Colonic mucosa (tissue), 4 donors: ENCODE measurements at places on chromosomes 5 and 9.

DNA sequence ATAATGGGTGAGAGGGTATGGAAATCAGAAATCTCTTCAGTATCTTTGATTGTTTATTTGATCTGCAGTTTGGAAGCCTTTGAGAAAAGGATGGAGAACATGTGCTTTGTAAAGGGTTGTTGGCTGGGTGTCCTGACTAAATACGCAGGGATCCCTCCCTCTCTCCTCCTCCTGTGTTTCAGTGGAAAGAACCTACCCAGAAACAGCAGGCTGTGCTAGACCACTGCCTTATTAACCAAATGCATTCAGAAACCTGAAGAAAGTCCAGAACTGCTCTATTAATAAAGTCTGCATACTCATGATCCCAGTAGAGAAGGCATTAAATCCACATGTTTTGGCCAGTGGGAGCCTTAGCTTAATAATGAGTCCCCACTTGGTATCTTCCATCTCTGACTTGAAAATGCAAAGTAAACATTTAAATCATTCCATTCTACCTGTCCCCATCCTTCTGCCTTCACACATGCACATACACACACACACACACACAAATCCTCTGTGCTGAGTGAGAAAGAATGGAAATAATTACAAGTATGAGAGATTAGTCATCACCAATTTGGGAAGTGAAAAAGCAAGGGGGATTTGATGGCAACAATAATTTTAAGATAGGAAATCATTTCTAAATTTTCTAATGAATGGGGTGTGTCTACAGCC is 10.0 kb upstream of the LECT2 start:
- DNase-seq: no peak

- no peak for DNase-seq
These were observed 120.4 kb upstream of the CPEB4 start for GRCh38 chr5:173767574-173768266.

DNA sequence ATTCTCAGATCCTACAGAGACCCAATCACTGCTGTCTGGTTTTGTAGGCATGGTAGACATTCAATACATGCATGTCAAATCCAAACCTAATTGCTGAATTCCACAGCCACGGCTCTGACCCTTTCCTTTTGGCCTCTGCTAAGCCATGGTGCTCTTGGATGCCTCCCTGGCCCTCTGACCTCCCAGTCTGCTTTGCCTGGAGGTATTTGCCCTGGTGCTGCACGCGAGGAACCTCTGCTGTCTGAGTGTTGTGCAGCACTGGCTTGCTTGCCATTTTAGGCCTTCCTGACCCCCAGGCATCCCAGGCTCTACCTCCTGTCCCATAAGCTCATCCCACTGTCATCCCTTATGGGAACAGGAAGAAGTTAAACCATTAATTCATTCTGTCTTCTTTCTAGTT is 60.9 kb downstream of the DOCK2 start:
- no peak for DNase-seq

DNA sequence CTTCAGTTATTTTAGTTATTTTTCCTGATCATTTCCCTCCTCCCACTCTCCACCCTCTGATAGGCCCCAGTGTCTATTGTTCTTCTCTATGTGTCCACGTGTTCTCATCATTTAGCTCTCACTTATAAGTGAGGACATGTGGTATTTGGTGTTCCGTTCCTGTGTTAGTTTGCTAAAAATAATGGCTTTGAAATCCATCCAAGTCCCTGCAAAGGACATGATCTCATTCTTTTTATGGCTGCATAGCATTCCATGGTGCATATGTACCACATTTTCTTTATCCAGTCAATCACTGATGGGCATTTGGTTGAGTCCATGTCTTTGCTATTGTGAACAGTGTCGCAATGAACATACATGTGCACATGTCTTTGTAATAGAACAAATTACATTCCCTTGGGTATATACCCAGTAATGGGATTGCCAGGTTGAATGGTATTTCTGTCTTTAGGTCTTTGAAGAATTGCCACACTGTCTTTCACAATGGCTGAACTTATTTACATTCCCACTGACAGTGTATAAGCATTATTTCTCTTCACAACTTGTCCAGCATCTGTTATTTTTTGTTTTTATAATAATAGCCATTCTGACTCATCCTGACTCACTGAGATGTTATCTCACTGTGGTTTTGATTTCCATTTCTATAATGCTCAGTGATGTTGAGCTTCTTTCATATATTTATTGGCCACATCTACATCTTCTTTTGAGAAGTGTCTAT is 17.2 kb upstream of the DIRAS2 start:
- DNase-seq: no peak

- DNase-seq: peak; percentile 55
These were observed 83.5 kb upstream of the MINAR2 start for GRCh38 chr5:129664336-129664937.

DNA sequence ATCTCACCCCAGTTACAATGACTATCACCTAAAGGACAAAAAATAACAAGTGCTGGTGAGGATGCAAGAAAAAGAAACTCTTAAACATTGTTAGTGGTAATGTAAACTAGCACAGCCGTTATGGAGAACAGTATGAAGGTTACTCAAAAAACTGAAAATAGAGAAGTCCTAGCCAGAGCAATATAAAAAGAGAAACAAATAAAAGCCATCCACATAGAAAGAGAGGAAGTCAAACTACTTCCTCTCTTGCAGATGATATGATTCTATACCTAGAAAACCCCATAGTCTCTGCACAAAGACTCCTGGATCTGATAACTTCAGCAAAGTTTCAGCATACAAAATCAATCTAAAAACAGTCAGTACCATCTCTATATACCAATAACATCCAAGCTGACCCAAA is 221.5 kb upstream of the FAM174A start:
- no peak for DNase-seq
